ENCODE measurements at places on chromosomes 11 and 22.

GRCh38 chr11:86869966-86870570 is 69.7 kb downstream of the PRSS23 start:
- peak; percentile 23 for DNase-seq

DNA sequence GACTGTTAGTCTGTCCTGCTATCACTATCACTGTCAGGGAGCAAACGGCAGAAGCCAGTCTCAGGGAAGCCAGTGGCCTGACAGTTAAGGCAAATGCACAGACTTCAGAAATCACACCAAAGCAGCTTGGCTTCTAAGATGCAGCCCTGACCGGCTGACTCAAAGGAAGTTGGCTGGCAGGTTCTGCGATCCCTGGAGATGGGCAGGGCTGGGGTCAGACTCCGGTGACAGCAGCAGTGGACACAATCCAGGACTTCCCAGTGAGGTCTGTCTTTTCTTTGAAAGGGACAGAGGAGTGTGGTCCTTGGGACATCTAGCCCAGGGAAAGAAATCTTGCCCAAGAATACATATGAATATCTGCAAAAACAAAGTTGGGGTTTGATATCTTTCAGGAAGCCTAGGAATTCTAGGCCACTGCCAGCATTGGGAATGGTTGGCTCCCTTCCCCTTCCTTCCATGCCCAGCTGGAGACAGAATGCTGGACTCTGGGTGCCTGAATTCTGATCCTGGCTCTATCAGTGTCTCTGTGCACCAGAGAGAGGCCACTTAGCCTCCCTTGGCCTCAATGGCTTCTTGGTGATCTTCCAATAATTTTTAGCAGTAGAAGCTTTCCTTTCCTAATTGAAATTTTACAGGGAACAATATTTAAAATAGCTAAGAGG is 108.9 kb downstream of the KIRREL3 start:
- DNase-seq: no peak

GRCh38 chr11:112968941-112969713 is 7.9 kb downstream of the NCAM1 start:
- no peak for DNase-seq

GRCh38 chr11:46390331-46391171 is 1.0 kb downstream of the CHRM4 start:
- DNase-seq: no peak

GRCh38 chr22:27651486-27651885 is 150.1 kb downstream of the MN1 start:
- DNase-seq: no peak

DNA sequence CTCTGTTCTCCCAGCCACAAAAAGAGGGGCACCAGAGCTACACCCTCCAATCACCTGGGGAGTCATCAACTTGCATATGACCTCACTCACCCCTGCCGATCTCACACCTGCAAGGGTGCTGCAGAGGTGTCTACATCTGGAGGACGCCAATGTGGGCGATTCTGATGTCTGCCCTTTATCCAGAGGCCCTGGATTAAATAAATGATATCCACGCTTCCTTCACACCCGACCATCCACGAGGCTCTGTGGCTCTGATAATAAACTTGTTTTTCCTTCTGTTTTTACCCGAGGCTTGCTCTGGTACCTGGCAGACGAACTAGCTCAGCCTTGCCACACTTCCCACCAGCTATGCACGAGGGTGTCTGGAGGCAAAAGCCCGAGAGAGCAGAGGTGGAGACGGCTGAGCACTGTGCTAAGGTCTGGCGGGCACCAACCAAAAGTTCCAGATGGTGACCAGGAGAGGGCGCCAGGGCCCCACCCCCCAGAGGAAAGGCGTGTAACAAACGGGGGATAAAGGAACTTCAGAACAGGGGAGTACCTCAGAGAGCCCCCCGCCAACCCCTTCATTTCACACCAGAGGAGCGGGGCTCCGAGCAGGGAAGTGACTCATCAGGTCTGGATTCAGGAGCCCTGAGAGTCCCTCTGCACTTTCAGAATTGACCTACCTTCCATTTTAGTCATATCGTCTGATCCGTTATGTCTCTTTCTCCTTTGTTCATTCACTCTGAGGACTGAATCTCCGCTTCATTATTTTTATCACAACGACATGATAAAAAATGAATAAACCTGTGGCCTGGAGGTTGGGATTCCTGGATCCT is 13.5 kb downstream of the SCN3B start:
- peak; percentile 36 for DNase-seq

- no peak for DNase-seq
Observed at GRCh38 chr11:103875855-103876510, 160.5 kb upstream of the DDI1 start.

DNA sequence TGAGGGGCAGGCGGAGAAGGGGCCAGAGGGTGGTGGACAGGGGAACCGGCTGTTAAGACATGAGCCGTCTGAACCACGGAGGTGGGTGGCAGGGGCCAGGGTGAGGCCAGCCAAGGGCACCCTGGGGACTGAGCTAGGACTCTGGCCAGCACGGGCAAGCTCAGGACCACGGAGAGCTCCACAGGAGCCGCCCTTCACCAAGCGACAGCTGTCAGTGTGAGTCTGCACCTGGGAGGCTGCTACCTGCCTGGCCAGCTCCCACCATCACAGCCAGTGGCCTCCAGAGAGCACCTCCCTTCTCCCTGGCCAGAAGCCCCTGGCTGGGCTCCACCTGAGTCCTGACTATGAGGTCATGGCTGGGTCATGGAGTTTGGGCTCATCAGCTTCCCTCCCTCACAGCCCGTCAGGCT is 21.6 kb downstream of the MGAT3 start:
- no peak for DNase-seq

DNA sequence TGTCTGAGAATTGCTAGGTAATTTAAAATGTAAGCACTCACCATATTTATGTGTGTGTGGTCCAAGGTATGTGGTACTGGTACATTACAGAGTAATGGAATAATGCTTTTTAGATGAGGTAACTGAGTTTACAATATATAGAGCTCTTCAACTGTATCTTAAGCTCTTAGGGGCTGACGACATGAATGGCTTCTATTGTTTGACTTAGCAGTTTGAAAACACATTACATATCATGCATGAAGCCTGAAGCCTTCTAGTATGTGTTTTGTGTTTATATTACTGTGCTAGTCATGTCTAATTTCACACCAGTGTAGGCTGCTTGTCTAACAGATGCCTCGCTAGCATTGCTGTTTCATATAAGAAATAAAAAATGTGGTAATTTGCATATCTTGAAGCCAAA is 37.2 kb downstream of the GAS2 start:
- DNase-seq: no peak

- DNase-seq: peak; percentile 76
Observed at GRCh38 chr11:110565357-110566336, 135.9 kb downstream of the FDX1 start.

- DNase-seq: no peak
Observed at GRCh38 chr11:76559346-76559745, 111.2 kb downstream of the LRRC32 start.

DNA sequence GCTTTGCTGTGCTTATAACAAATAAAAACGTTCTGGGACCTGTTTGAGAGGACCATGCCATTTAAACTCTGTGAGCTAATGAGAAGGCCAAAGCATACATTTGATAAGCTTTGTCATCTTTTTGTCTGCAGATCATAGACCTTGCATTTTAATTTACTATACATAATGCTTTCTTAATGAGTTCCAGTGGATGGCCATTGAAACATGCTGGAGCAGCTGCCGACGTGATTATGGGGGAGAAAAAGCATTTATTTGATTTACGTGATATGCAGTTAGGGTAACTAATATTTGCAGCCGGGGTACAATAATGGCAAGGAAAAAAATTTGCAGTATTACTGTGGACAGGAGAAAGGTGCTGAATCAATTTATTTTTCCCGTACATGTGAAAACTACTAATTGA is 240.2 kb downstream of the FAT3 start:
- no peak for DNase-seq

- DNase-seq: no peak
Observed at GRCh38 chr22:46484156-46484860, 53.1 kb downstream of the CELSR1 start.

- no peak for DNase-seq
Observed at GRCh38 chr11:105100981-105101630, 38.5 kb downstream of the CARD18 start.

DNA sequence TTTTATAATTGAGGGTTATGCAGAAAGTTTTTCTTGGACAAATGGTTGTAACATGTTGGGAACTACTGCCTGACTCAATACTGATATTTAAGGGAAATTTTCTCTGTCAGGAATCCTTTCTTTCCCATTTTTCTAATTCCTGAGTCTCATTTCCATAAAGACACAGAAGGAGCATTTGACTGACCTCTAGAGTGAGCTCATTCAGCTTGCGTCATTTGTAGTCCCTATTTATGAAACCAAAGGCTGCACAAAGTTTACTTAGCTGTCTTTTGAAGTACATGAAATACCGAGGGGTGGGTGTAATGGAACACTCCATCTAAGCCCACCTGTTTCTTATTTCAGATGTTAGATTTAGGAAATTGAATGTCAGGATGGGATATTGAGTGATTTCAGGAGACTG is 359.5 kb upstream of the C11orf87 start:
- no peak for DNase-seq

DNA sequence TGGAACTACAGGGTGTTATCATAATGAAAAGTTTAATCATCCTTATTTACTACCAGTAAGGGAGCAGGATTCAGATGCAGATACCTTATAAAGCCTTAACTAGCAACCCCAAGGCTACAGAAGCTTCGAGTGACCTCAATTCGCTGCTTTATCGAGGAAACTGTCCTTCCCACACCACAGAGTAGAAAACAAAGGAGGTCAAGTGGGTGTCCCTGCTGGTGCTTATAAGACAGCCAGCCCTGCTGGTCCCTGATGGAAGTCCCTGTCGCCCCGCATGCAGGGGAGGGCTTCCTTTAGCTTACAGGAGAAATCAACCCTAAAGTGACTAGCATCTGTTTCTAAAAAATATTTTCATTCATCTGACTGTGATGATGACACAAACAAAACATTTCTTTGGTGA is 7.3 kb downstream of the MN1 start:
- no peak for DNase-seq
